NK-92 treated with Interleukin-12 subunit alpha and Interleukin-12 subunit beta, amount 100 ng/mL, for 24 hours (cell line): ENCODE measurements at places on chromosomes 7 and 10.

- DNase-seq, result no peak
Measured at GRCh38 chr10:116704926-116705325, 37.4 kb downstream of the HSPA12A start.

- DNase-seq, result no peak
Measured at GRCh38 chr10:121772406-121772805, 155.4 kb downstream of the ATE1 start.

DNA sequence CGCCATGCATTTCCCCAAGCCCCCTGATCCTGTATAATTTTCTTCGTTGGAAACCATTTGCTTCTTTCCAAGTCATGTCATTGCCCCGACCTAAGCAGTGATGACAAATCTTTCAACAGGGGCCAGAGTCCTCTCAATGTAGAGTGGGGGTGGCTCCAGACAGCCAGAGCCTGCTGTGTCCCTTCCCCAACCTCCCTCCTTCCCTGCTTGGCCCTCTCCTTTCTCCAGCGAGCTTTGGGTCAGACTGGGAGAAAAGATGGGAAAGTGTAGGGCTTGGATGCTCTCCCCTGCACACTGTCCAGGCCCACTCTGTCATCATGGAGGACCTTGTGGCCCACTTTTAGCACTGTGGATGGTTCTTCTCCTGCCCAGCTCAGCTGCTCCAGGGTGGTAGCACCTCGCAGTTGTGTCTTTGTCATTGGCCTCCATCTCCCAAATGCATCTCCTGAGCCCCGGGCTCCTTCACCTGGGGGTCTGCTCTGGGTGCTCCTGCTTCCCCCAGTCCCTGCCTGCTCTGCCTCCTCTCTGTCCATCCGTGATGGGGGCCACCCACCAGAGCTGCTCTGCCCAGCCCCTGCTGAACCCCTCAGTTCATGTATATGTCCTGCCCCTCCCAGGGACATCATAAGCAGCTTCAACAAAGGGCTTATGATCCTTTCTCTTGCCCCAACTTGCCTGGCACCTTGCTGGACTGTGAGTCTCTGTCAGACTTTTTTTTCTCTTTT lies 37.5 kb downstream of the BTBD16 start:
- no peak for DNase-seq

DNA sequence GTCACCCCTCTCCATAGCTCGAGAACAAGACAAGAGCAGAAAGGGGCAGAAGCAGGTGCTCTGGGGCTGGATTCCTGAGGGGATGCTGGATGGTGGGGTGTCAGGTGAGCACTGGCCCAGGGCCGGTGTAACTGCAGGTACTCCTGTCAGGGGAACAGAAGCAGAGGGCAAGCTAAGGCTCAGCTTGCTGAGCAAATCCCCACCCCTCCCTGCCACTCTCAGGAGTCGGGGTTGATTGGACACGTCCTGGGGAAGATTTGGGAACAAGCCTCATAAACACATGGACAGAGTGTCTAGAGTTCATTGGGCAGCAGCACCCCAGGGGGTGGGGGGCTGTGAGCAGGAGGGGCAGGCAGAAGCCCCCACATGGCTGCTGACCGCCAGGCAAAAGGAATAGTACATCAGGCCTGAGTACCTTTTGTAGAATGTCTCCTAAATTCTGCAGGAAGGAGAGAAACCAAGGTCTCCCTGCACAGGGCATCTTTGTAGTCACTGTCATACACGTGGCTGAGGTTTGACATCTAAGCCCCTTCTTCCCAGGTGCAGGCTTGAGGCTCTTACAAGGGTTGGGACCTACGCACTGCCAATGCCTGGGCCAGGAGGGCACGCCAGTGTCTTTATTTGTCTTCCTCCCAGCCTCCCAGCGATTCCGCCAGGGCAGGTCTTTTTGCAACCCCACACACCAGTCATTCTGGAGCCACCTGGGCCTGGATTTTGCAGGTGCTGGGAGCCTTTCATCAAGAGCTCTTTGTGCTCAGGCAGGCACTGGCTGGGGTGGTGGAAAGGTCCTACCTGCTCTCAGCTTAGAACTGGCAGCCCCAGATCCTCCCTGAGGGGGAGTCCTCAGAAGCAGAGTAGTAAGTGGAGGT lies 2.8 kb downstream of the CALML3 start:
- DNase-seq, result no peak

DNA sequence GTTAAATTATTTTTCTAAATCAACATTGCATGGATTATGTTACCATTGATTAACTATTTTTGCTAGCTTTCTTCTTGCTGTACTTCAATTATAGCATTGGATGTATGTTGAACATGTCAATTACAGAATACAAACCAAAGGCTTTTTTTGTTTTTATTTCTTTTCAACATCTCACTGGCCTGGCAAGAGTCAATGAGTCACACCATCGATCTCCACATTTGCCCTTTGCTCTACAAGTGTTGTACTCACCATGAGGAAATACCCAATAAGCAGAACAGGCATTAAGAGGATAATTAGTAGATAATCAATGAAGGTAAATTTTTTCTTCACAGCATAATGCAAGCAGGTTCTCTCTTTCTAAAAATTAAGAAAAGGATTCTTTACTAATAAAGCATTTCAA lies 23.3 kb downstream of the ANKRD22 start:
- DNase-seq, result no peak

DNA sequence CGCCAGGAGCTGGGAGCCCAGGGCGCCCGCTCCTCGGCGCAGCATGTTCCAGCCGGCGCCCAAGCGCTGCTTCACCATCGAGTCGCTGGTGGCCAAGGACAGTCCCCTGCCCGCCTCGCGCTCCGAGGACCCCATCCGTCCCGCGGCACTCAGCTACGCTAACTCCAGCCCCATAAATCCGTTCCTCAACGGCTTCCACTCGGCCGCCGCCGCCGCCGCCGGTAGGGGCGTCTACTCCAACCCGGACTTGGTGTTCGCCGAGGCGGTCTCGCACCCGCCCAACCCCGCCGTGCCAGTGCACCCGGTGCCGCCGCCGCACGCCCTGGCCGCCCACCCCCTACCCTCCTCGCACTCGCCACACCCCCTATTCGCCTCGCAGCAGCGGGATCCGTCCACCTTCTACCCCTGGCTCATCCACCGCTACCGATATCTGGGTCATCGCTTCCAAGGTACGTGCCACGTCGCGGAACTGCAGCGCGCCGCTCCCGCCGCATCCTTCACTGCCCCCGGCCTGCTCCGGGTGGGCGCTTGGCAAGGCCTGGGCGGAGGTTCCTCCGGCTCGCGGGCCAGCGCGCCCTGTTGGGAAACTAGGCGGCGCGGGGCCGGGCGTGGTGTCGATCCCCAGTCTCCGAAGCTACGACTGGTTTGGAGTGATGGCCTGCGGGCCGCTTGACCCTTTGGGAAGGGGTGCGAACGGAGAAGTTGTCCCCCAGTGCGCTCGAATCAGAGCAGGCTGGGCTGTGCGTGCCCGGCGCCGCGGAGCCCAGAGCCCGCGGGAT lies 868 bp downstream of the EMX2 start:
- DNase-seq, result no peak

- no peak for DNase-seq
Measured at GRCh38 chr10:44458671-44459413, 73.9 kb upstream of the CXCL12 start.

GRCh38 chr10:69800109-69800508 lies 1.6 kb upstream of the COL13A1 start:
- no peak for DNase-seq

- no peak for DNase-seq
Measured at GRCh38 chr7:1232103-1232466, 587 bp upstream of the UNCX start.

DNA sequence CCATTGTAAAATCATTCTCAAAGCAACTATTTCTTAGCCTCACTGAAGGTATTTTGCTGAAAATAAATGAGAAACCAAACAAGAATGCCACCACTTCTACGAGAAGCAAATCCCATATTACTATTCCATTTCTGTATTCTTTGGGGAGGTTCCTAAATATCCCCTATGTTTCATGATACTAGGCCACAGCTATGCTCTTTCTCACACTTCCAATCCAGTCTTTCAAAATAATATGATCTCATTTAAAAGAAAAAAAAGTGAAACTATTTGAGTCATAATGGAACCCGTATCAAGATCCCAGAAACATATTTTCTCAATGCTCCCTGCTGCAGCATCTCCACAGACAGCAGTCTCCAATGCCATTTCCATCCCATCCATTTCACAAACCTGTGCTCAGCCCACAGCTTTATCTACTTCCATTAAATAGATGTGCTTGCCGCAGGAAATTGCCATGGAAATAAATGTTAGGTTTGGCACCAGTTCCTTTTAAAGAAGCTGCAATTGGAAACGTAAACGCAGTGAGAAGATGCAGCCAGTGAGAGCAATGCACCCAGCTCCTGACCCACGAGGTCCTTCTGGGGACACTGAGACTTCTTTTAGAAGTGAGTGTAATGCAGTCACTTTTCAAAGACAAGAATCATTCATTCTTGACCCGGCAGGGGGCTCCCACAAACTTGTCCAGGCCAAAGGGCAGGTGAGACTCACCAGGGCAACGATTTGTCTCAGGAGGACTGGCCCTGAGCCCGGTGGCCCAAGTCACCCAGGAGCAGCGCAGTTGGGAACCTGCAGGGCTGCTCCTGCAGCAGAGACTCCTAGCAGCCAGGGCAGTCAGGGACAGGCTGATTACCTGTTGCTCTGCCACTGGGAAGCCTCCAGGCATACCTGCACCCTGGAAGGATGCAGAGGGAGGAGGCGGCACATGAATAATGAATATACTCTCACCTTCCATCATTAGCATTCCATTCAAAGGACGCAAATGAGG lies 99.6 kb downstream of the C10orf90 start:
- no peak for DNase-seq

DNA sequence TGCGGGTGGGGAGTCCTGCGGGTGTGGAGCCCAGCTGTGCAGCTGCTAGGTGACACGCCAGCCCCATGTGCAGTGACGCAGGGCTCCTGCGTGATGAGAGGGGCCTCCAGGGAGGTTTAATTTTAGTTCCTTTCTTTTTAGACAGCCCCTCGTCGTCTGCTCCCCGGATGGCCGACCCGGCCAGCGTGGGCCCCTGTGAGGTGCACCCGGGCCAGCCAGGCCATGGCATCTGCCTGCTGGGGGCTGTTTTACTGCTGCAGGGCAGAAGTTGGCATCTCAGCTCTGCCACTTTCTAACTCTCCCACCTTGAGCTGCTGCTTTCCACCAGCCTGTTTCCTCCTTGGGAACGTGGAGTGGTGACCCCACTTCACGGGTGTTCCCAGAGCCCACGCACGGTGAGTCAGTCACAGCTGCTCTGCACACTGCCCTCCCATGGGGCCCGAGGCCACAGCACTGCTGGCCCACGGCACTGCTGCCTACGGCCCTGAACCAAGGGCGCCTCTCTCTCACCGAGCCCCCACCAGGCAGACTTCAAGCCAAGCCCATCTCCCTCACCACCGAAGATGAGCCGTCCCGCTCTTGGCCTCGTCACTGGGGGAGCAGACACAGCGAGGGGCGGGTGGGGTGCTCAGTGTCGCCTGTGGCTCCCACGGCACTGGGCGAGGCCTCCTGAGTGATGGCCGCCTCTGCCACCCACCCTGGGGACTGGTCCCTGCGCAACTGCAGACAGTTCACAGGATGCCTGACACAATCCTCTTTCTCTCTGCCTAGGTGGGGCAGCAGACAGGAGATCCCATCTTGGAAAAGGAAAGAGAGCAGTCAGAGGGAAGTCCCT lies 21.3 kb downstream of the CYP2W1 start:
- DNase-seq, result no peak

- DNase-seq, result no peak
Measured at GRCh38 chr10:117892681-117893220, 154.0 kb downstream of the RAB11FIP2 start.
